Left lobe of liver (tissue), 2 donors: ENCODE measurements at places on chromosomes 5 and 9.

- DNase-seq = no peak
Measured at GRCh38 chr5:66967826-66968262, 228.8 kb downstream of the CD180 start.

DNA sequence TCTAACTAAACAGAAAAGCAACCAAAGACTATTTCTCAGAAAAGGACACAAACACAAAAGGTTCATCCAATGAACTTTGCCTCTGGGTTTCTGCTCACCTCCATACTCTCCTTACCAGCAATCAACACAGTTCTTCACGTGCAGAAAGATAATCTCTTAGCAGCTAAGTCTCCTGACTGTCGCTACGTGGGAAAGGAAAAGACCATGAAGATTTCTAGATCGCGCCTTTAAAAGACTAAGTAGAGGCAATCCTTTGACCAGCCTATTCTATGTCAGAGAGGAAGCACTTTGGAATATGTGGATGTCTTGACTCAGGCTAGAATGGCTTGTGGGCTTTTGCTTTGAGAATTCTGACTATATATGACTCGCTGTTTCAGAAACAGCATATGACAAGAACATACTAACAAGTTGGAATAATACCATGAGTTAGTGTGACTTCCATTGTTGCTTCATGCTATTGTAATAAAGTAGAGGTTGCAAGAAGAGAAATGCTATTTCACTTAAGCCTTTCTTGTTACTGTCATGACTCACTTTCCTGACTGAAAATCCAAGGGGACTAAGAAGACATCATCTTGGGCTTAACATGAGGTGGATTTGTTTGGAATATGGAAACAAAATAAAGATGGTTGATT lies 339.5 kb upstream of the RFX3 start:
- DNase-seq = no peak

- DNase-seq = no peak
Measured at GRCh38 chr5:94471521-94471920, 146.9 kb downstream of the KIAA0825 start.

- DNase-seq = no peak
Measured at GRCh38 chr5:170387775-170388639, 1.2 kb downstream of the KCNMB1 start.

GRCh38 chr9:95037789-95038521 lies 279.6 kb downstream of the FANCC start:
- no peak for DNase-seq

- no peak for DNase-seq
Measured at GRCh38 chr5:173480896-173481295, 135.6 kb downstream of the BOD1 start.

DNA sequence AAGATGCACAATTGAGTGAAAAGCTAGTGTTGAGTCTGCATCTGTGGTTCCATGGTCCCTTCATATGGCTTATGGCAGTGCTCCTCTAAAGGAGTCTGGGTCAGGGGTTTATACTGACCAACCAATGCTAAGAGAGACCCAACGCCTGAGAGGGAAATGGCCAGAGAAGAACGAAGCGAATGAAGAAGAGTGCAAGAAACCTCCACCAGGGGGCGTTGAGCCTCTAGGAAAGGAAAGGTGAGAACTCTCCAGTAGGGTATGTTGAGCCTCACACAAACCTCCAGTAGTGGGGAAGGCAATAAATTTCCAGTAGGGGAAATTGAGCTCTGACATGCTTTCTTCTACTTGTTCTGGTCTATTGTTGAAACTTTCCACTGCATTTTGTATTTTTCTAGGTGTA lies 470.6 kb downstream of the PRDM9 start:
- peak; percentile 50 for DNase-seq

DNA sequence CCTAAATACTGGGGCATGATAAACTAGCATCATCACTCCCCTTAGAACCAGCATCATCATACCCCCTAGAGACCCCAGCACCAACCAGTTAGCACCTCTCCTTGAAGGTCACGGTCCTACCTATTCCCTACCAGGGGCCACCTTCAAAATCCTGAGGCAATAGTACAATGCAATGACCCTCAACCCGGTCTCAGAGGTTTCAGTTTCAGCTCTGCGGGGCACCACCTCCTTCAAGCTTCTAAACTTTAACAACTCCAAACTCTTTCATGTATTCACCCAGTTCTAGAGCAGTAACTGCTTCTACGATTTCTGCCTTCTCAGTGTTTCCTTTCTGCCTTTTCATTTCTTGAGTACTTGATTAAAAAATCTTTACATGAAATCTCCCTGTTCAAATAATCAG lies 130.1 kb upstream of the EPB41L4A start:
- no peak for DNase-seq

- DNase-seq = no peak
Measured at GRCh38 chr5:113087976-113088514, 111.4 kb downstream of the DCP2 start.

DNA sequence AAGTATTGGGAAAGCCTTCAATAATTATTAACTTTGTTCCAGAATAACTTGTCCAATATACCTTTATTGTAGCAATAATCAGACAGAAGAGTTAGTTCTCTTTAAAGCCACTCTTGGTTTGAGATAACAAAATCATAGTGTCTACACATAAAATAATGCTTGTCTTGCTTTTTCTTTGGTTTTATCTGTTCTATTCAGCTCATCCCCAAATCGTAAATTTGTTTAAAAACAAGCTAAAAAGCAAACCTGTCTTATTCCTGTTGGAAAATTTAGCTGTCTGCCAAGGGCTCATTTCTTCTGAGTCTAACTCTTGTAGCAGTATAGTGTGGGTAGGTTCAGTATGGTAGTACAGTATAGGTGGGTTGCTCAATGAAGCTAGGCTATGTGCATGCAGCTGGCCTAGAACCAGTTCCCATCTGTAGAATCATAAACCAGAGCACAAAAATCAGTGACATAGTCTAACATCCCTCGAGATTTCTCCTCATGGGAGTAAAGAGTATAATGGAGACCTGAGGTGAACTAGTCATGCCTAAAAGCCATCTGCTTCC lies 17.9 kb upstream of the APBA1 start:
- DNase-seq = no peak

GRCh38 chr5:107868650-107869409 lies 198.1 kb upstream of the EFNA5 start:
- no peak for DNase-seq

DNA sequence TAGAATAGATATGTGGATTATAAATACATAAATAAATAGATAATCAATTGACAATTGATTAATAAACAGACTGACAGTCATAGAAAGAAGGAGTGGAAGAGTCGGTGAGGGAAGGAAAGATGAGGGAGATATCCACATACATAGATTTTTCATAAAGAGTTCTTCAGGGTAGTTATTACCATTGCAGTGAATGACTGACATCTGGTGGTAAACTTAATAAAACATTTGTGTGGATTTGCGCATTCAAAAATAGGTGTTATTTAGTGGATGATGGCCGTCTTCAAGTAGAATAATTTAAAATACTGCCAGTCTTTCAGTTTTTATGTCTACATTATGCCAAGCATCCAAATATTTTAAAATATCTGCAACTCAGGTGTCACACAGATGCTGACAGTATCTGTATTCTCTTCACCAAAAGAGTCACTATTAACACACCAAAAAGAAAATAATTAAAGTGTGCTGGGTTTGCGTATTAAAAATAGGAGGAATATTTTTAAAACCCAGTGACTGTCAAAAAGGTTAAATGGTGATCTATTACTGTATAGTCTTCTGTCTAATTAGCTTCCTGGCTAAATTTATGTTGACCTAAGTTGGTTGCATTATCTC lies 78.8 kb downstream of the GIN1 start:
- no peak for DNase-seq

DNA sequence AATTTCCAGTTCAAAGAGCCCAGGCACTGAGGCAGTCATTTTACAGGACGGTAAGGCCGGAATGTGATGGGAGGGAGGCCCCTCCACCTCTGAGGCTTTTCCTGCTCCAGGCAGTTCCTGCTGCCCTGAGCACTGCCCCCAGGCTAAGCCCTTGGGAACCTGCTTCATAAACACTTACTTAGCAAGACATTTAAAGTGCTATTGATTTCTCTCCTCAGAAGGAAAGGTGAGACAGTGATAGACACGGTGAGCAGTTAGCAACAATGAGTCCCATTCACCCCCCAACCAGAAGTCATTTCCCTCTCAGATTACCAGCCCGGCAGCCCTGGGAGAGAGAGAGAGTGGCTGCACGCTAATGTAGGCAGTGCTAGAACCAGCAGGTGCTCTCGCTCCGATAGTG lies 462.5 kb downstream of the SPOCK1 start:
- no peak for DNase-seq

- DNase-seq = no peak
Measured at GRCh38 chr9:95907794-95908193, 32.3 kb downstream of the ERCC6L2 start.

DNA sequence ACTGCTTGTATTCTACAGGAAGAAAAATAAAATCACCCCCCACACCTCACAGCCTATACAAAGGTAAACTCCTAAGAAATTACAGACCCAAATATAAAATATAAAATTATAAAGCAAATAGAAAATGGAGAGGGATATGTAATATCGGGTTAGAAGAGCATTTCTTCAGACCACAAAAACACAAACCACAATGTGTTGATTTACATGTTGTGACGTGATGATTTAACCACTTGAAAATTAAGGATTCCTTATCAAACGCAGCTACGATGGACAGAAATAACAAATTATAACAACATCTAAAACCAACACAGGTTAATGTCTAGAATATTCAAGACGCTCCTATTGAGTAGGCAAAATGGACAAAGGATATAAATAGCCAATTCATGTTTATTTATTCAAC lies 26.3 kb downstream of the SSBP2 start:
- no peak for DNase-seq

DNA sequence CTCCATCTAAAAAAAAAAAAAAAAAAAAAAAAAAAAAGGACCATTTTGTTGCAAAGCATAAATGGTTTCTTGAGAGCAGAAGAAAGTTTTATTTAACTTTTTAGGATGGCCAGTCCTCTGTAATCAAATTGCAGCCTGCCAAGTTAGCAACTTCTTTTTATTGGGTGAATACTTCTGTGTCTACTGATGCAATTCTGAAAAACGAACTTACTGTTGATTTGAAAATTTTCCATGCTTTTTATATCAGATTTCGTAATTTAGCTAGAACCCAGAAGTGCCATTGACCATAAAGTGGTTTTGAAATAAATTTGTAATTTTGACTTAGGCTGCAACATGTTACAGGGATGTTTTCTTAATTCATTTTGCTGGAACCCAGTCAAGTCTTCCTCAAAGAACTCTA lies 269.1 kb upstream of the ACTBL2 start:
- no peak for DNase-seq

GRCh38 chr5:83540783-83541182 lies 69.2 kb downstream of the VCAN start:
- no peak for DNase-seq

GRCh38 chr5:31144364-31144763 lies 49.1 kb upstream of the CDH6 start:
- DNase-seq = no peak

- no peak for DNase-seq
Measured at GRCh38 chr5:42306287-42306686, 117.0 kb upstream of the GHR start.

GRCh38 chr9:90219548-90220118 lies 423.0 kb downstream of the DIRAS2 start:
- no peak for DNase-seq

GRCh38 chr9:2966565-2967300 lies 122.8 kb upstream of the PUM3 start:
- DNase-seq = no peak

- no peak for DNase-seq
Measured at GRCh38 chr9:17185481-17186029, 50.7 kb downstream of the CNTLN start.

GRCh38 chr9:70534061-70534460 lies 119.6 kb upstream of the KLF9 start:
- no peak for DNase-seq

GRCh38 chr9:114401344-114401743 lies 13.6 kb upstream of the AKNA start:
- no peak for DNase-seq

DNA sequence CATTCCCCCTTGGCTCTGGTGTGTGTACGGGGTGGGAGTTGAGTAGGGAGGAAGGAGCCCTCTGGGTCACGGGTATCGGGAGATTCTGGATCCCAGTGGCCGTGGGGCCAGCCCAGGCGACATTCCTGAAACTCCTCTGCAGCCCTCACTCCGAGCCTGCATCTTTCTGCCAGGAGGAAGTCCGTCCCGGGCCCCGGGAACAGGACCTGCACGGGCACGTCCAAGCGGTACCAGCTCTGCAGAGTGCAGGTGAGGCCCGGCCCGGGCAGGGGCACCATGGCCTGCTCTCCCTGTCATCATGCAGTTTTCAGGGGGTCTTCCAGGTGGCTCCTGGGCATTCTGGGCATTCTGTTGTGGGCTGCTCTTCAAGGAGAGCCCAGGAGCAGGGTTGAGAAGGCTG lies 3.7 kb downstream of the ADAMTSL2 start:
- no peak for DNase-seq

GRCh38 chr9:132551556-132551955 lies 30.9 kb upstream of the BARHL1 start:
- no peak for DNase-seq

DNA sequence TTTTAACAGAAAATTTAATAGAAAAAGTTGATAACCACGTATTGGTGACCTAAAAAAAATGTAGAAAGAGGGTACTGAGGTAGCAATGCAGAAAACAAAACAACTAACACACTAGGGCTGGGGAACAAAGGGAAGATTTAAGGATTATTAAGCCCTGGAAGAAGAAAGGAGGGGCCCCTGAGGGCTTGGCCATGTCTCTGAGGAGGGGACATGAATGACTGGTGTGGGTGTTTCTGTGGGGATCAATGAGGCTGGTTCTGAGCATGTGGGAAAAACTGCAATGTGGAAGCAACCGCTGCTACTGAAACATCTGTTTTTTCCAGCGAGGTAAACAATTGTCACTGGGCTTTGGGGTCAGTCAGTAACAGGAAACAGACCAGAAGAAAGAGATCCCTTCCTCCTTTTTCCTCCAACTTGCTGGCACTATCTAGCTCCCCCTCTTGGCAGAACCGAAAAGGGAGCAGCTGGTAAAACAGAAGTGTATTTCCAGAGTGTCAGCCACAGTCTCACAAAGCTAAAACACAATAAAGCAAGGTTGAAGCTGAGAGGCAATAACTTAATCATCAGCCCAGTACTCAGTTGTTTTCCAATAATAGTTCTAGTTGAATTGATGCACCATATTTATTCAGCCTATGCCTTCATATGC lies 48.3 kb downstream of the ATPSCKMT start:
- DNase-seq = no peak

DNA sequence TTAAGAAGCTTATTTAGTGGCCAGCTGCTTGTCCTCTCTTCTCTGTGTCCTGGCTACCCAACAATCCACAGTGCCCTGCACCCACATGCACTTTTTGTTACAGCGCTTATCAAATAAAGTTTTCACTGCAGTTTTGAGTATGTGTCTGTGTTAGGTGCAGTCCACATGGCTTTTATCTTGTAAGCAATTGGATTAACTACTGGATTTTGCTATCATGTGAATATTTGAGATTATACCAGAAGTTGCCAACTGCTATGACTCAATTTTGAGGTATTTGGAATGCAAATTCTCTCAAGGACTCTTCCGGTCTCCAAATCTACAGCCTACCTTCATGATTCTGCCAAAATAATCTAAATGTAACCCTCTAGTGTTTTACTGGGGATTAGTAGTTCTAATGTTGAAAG lies 690.2 kb downstream of the NR2F1-AS1 start:
- DNase-seq = no peak
